Stimulated activated CD4-positive, alpha-beta T cell treated with anti-CD3 and anti-CD28 coated beads, Interleukin-1b, Interleukin-23, amount 100 ng/mL, for 24 hours (primary cell): ENCODE measurements at places on chromosomes 12 and 14.

DNA sequence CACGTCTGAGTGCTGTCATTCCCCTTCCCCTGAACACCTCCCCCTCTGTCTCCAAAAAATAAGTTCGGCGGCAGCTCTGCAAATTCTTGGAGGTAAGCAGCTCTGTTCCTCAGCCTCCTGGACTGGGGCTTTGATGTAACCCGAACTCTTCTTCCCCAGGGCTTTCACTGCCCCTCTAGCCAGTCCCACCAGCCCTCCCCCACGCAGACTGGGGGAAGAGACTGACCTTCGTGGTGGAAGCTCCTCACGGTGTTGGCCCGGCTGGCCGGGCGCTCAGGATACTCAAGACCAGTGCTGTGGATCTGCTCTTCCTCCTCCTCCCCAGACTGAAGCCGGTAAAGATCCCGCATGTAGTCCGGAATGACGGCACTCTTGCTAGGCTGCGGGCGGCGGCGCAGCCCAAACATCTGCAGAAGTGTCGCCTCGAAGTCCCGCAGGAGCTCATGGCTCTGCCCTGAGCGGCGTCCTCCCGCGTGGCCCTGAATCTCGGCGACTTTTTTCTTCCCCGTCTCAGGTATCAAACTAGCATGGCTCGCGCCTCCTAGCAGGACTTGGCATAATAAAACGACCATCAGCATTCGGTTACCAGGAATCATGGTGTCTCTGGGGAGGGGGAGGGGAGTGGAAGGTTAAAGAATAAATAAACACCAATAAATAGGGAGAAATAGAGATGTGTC, 4.9 kb downstream of the BMP4 start:
- no peak for DNase-seq

DNA sequence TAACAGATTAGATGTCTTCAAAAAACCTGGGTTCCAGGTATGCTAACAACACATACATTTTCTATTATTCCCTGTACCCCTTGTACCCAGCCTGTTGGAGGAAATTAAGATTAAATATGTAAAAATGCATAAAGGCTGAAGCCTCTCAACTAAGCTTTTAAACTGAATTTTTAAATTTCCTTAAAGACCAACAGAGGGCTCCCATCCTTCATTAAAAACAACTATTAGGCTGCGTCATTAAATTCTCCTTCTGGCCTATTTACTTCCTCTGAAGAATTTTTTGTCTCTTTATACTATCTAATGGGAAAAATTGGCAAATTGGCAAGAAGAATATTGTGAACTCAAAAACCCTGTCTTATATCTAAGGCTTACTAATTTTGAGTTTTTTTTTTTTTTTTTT, 21.8 kb downstream of the SENP1 start:
- no peak for DNase-seq

DNA sequence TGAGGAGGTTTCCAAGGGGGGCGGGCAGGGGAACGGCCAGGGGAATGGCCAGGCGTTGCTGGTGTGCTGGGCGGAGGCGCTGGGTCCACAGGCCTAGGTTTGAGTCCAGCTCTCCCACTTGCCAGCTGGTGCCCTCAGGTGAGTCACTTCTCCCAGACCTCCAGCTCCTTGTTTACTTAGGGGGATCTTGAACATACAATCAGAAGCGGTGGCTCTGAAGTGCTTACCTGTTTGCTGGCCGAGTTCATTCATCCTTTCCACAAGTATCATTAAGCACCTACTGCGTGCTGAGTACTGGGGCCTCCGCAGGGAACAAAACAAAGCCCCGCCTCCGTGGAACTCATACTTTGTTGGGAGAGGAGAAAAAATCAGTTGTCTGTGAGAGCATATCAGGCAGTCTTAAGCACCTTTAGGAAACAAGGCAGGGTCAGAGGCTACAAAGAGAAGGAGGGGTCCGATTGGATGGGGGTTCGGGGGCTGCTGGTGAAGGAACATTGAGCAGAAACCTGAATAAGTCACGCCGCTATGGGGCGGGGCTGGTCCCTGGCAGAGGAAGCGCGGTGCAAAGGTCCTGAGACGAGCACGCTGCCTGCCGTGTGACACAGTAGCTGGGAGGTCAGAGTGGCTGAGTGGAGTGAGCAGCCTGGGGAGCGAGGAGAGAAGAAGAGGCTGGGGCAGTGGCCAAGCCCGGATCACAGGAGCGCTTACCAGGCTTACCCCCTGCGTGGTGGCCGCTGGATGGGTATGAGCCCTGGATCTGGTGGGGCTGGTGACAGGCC, 15.1 kb downstream of the MVK start:
- DNase-seq: no peak

GRCh38 chr12:128570191-128571065, 253.3 kb downstream of the SLC15A4 start:
- no peak for DNase-seq

DNA sequence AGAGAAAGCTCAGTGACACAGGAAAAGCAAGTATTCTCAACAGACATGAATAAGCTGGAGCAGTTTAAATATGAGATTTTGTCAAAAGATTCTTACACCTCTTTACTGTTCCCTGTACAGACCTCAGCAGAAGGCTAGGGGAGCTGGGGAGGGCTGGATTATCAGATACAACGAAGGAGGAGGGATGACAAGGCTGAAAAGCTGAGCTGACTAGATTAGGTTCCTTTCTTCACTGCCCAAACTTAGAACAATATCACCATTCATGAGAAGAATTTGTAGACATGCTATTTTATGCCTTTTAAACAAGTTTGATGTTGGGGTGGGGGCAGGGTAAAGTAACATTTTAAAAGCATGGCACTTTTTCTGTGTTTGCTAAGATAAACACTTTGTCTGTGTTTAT, 611.1 kb downstream of the AACS start:
- DNase-seq: no peak

DNA sequence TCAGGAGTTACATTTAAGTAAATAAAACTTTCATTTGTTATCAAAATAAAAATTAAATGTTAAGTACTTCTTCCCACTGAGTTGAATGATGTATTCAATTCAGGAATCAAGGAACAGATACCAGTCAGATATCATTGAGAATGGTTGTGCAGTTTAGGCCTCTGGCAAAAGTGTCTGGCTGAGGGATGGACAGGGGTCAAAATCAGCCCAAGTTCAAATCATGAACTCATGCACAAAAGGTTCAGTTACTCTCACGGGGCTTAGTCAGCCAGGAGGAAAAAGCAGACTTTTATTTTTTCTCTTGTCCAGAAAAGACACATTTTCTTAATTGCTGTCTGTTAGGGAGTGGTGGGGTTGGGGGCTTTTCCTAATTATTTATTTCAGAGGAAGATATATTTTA, 166.3 kb downstream of the RASSF9 start:
- no peak for DNase-seq

GRCh38 chr12:111175396-111176094, 193.3 kb downstream of the PHETA1 start:
- no peak for DNase-seq

GRCh38 chr14:95490727-95491451, 25.6 kb downstream of the SYNE3 start:
- DNase-seq: no peak

DNA sequence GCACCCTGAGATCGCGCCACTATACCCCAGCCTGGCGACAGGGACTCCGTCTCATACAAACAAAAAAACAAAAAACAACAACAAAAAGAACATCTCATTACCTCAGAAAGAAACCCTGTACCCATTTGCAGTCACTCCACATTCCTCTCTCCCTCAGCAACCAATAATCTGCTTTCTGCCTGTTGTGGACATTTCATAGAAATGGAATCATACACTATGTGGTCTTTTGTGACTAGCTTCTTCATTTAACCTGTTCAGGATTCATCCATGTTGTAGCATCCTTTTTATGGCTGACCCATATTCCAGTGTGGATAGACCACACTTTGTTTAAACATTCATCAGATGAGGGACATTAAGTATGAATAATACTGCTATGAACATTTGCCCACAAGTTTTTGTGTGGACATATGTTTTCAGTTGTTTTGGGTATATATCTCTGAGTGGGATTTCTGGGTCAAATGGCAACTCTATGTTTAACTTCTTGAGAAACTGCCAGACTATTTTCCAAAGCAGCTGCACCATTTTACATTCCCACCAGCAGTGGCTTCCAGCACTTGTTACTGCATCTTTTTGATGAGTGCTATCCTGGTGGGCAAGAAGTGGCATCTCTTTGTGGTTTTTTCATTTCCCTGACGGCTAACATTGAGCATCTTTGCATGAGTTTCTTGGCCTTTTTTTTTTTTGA, 5.9 kb upstream of the RCOR1 start:
- DNase-seq: no peak

DNA sequence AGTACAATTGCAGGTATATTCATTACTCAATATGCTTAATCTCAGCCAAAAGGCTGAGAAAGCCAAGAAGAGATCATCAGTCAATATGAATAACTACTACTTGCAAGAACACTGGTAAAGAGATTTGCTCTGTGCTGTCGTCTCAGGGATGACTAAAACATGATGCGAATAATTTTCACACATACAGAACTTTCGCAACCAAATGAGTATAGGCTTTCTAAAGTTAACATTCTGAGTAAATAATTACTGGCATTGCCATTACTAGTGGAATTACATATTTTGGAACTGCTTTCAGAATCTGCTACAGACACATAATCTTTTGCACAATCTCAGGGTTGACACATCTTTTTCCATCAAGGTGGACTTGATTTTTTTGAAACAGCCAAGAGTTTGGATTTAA, 24.7 kb downstream of the NCKAP1L start:
- no peak for DNase-seq

GRCh38 chr14:89544636-89545301, 127.7 kb upstream of the FOXN3 start:
- DNase-seq: no peak

DNA sequence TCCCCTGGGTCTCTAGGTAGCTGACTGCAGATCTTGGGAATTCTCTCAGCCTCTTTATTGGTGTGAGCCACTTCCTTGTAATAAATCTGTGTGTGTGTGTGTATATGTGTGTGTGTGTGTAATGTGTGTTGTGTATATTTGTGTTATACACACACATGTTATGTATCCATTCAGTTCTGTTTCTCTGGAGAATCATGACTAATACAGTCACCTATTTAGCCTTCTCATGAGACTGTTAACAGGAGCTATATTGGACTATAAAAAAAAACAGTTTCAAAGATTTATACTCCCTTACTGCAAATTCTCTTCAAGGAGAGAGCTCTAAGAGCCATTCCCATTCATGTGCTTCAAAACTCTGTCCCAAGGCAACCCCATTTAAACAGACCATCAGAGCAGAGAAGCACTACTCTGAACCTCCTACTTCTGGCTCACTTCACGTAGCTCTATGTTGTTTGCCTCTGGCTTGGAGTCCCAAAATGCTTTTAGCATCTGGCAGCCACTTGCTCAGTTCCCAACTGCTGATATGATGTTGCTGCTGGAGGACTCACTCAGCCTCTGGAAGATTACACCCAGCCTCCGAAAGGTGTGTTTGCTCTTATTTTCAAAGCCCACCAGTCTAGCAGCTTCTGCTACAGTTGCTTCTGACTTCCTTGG, 48.7 kb upstream of the KITLG start:
- DNase-seq: no peak

- no peak for DNase-seq
Measured at GRCh38 chr12:57342207-57342691, 88.6 kb downstream of the R3HDM2 start.

DNA sequence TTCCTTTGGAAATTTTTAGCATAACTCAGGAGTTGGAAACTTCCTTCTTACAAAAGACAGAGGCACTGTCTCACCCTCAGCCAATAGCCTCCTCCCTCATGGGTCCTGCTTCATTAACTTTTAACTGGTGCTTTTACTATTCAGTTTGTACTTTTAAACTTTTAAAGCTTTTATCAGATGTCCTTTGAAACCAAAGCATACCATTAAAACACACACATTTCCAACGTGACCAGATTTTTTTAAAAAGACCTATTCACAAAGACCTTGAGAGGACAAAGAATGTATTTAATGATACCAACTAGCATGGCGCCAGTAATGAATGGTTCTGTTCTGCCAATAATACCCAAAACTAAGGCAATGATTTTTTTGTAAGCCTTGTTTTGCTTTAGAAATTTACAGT, 173.6 kb upstream of the EEA1 start:
- DNase-seq: no peak

GRCh38 chr12:101110866-101111265, 99.2 kb downstream of the SLC5A8 start:
- no peak for DNase-seq

GRCh38 chr12:31318657-31319269, 7.2 kb downstream of the SINHCAF start:
- DNase-seq: no peak

DNA sequence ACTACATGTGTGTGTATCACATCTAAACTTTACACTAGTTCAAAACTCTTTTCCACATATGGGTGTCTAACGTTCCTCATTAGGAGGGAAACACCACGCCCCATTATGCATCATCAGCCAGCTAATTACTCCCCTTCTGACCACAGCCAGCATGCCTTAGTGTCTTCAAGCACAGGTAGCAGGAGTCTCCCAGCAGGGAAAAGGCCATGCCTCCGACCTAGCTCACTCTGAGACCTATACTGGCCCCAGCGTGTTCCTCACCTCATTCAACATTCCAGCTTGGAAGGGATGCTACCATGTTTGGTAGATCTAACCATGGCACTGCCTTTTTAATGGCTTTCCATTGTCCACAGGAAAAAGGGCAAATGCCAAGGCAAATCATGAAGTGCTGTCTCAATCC, 66.1 kb upstream of the PRB2 start:
- DNase-seq: no peak

DNA sequence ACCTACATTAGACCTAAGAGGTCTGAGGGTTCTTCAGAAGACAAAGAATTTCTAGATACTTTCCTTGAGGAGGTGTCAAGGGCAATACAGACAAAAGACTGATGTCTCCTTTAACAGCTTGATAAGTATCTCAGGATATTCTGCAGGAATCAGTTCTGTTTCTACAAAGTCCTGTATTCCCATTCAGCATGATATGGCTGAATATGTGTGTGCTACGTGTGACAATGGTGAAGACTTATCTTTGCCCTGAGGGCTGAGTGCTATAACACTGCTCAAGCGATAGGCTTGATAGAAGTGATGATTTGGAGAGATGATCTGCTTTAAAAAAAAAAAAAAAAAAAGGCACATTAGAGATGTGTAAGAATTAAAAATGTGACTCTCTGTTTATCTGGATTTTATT, 429.7 kb downstream of the EGLN3 start:
- no peak for DNase-seq

DNA sequence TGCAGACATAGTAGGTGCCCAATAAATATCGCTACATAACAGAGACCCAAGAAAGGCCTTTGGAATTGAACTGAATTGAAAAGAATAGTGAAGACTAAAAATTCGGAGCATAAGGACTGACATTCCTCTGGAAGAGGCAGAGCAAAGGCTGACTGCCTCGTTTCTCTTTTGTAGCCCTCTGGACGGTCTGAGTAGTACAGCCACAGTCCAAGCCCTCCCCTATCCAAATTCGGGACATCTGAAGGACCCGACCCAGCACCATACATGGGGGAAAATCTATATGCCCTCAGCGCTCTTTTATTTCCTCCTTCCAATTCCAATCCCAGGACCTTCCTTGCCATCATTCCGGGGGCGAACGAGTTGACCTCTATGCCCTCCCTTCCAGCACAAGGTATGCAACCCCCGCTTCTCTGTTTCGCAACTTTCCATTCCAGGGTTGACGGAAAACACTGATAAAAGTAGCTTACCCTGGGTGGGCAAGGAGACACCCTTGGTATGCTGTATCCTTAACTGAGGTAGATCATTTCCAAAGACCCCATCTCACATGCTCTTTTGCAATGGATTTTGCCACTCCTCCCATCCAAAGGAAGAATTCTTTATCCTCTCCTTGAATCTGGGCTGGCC, 127.4 kb upstream of the MAP1LC3B2 start:
- DNase-seq: no peak

- DNase-seq: no peak
Measured at GRCh38 chr14:25150934-25151790, 101.2 kb upstream of the STXBP6 start.
